ENCODE measurements at places on chromosomes 7 and 10. TPM values are rescaled to one million over a fixed set of nuclear protein-coding genes. Genes with fewer than 3 reads are reported as not detected.

Gene LIPK
- total RNA-seq, result not detected

Gene UCMA
- not detected for total RNA-seq

Gene RABGEF1
- total RNA-seq, result 18.9 TPM

Gene SORCS1
- total RNA-seq, result not detected

Gene SLC26A5
- not detected for total RNA-seq

Gene UNCX
- total RNA-seq, result not detected

Gene TUBB8
- total RNA-seq, result not detected

Data from CD4-positive, alpha-beta T cell (primary cell).